ENCODE measurements at places on chromosomes 3 and 15.

DNA sequence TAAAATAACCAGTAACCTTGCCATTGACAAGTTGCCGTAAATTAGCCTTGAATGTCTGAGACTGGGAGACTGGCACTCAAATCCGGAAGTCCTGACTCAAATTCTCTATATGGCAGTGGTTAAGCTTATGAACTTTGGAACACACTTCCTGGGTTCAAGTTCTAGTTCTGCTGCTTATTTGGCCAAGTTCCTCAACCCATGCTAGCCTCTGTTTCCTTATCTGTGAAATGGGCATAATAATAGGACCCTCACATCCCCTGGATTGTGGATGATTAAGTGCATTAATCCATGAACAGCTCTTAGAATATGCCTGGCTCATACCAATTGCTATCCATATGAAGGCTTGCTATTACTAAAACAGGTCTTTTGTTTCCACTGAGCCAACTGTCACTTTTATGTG is 311.5 kb downstream of the EDEM1 start:
- no peak for DNase-seq

DNA sequence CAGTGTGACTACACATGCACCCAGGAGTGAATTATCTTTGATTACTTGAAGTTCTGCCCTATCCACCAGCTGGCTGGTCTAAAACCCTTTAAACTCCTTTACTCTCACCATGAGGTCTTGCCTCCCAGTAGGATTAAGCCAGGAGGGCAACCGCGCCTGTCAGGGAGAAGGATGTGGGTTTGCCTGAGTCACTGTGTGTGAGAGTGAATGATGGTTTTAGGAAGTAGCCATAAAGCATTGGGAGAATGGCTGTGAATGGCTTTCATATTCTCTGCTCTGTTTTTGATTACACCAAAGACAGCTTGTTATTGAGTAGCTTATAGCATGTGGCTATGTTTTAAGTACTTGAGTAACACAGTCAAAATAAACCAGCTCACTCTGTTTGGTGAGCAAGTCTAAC is 637.7 kb upstream of the TBL1XR1 start:
- peak; percentile 97 for DNase-seq

GRCh38 chr3:155164306-155164705 is 84.2 kb downstream of the MME start:
- no peak for DNase-seq

GRCh38 chr15:51137024-51137423 is 42.3 kb upstream of the TNFAIP8L3 start:
- DNase-seq = no peak

DNA sequence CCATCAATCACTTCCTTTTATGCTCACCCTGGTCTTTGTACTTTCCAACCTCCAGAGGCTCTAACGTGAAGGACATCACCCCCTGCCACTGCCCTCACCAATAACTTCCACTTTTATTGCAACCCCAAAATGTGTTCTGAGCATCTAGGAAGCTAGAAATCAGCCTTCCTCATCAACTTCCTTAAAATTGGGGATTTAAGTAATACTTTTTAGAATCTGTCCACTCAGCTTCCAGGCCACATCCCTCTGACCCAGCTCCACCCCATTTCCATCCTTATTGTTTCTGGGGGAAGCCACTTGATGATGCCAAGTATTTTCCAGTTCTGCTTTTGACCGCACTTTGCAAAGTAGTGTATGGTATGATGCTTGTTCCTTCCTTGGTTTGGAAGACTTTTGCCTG is 73.5 kb upstream of the XCR1 start:
- no peak for DNase-seq

All from AG10803 (cell line).